ENCODE measurements at places on chromosomes 1 and 21. TPM values are rescaled to one million over a fixed set of nuclear protein-coding genes. Genes with fewer than 3 reads are reported as not detected.
A peak's percentile ranks its signal among the peaks of the same experiment; 100 is the strongest.

GRCh38 chr1:243325305-243325890, 69.6 kb downstream of the SDCCAG8 start:
- ATAC-seq: no peak

DNA sequence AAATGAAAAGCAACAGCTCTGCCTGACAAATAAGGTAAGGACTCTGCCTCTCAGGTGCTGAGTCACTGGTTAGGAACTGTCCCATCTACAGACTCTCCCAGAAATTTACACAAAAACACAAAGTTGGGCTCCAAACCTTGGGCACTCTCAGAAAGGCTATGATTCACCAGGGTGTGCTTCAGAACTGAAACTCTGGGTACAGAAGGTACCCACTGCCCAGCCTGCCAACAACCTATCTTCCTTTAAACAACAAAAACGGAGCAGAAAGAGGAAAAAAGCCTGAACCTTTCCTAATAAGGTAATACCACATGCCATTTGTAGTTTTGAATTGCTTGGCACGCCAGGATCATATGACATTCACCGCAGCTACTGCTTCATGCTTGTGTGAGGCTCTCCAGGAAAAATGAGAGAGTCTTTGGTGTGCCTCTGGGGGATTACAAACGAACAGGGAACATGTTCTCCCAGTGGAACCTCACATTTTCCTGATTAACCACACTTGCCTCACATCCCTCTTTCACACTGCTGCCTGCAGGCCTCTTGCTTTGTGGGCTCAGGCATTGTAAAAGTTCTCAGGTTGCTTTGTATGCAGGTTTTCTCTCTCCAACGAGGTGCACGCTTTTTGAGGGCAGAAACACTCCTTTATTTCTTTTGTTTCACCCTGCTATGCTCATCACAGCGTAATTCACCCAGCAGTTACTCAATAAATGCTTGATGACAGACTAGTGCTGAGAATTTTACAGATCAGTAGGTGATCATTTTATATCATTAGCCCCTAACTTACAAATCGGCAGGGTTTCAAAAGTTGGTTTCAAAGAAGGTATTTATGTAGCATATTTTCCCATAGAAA, 65.1 kb downstream of the GADD45A start:
- peak; percentile 71 for ATAC-seq

- no peak for ATAC-seq
These were observed 143.2 kb upstream of the CSF3R start for GRCh38 chr1:36625935-36626310.

DNA sequence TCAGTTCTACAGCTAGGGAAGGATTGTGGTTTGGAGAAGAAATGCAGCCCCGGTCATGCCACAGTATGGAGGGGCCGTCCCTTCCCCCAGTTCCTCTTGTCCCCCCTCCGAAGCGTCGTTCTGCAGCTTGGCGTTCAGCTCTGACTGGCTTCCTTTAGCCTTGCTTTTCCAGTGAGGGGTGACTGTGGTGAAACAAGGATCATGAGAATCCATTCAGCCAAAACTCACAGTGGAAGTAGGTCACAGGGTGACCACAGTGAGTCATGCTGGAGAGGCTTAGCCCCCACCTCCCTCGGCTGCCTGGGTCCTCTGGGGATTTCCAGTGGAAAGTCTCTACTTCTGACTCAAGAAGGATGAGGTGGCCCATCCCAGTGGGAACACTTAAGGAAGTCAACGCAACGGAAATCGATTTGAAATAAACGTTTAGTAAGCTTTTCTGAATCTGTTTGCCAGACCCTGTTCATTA, 37.3 kb upstream of the COL6A2 start:
- ATAC-seq: peak; percentile 92

CFHR3 gene
- total RNA-seq: not detected

DNA sequence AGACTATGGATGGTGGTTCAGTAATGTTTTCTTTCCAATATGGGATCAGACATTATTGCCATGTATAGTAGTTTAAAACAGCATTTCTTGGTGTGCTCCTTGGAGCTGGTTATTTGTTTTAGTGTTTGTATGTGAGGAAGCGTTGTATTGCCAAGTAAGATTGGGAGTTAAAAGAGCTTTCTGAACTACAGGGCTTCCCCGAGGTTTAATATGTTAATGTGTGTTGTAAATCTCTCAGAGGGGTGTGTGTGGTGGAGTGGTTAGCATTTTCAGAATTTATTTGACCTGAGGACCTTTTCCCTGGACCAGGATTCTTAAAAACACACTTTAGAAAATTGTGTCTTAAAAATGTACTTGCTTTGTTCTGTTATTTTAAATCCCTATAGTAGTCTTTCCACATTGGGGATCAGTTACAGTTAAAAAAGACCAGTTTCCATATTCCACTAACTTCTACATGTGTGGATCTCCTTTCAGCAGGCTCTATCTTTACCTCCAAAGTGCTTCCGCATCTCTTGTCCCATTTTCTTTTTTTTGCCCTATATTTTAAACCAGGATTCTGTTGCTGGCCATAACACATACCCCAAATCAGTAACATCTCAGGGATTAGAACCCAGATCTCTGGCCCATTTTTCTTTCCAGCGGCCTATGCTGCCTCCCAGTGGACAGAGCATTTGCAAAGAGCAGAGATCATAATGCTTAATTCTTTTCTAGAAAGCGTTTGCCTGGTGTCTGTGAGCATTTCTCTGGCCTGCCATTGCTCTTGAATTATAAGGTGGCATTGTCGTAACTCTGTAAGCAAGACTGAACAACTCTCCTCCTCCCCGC, 58.6 kb downstream of the PBX1 start:
- ATAC-seq: no peak

- no peak for ATAC-seq
These were observed 233.5 kb downstream of the PLPP3 start for GRCh38 chr1:56345831-56346230.

GRCh38 chr1:206975306-206975705, 5.0 kb upstream of the FCAMR start:
- no peak for ATAC-seq

DNALI1 gene
- not detected for total RNA-seq

CYP4A22 gene
- not detected for total RNA-seq

CA14 gene
- not detected for total RNA-seq

FCRL6 gene
- not detected for total RNA-seq

SGIP1 gene
- not detected for total RNA-seq
